ENCODE measurements at places on chromosomes 12 and 14.

DNA sequence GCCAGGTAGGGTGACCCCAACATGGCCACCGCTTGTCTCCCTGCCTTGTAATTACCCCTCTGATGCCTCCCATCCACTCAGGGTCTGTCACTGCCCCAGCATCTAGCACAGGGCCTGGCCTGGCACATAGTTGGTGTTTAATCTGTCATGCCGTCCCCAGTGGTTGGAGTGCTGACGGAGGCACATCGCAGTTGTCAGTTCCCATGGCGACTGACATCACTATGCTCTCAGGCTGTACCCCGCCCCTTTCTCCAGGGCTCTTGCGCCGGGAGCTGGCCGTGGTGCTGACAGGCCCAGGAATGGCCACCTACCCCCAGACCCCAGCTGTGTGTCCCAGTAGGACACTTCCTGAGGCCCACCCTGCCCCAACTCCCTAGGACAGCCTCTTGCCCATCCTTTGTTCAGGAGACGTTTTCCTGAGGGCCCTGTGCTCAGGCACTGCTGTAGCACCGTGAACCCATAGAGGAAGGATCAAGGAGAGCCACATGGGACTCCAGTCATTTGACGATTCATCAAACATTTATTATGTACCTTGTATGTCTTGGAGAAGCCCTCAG lies 23.0 kb downstream of the FAM222A start:
- no peaks in the 10 kb centered on the region for H3K27me3 ChIP-seq
- H3K4me3 ChIP-seq = no peak overlapping the region
- H3K4me1 ChIP-seq = no peaks in the 10 kb centered on the region
- no peak overlapping the region for H3K27ac ChIP-seq
- H3K36me3 ChIP-seq = no peaks in the 10 kb centered on the region
- DNase-seq = peak; percentile 14

- H3K4me3 ChIP-seq = no peak overlapping the region
- H3K27me3 ChIP-seq = no peaks in the 10 kb centered on the region
- H3K36me3 ChIP-seq = no peaks in the 10 kb centered on the region
- no peaks in the 10 kb centered on the region for H3K4me1 ChIP-seq
- H3K27ac ChIP-seq = no peak overlapping the region
Observed at GRCh38 chr12:56759263-56759908, 3.7 kb upstream of the HSD17B6 start.

DNA sequence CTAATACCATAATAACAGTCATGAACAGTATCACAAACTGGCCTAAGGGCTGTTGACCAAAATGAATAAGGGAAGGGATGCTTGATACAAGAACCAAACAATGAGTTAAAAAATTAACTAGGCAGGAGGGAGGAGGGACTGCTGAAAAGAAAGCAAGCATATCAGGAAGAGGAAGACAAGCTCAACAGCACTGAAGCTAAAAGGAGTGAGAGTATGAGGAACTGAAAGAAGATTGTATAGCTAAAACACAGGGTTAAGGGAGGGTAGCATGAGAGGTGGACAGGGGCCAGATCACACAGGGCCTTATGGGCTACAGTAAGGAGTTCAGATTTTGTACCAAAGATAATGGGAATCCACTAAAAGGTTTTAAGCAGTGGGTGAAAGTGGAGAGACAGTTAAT lies 34.1 kb downstream of the ITGA7 start:
- H3K4me3 ChIP-seq = no peak overlapping the region
- no peak overlapping the region for H3K27ac ChIP-seq
- no peaks in the 10 kb centered on the region for H3K36me3 ChIP-seq
- no peaks in the 10 kb centered on the region for H3K27me3 ChIP-seq

DNA sequence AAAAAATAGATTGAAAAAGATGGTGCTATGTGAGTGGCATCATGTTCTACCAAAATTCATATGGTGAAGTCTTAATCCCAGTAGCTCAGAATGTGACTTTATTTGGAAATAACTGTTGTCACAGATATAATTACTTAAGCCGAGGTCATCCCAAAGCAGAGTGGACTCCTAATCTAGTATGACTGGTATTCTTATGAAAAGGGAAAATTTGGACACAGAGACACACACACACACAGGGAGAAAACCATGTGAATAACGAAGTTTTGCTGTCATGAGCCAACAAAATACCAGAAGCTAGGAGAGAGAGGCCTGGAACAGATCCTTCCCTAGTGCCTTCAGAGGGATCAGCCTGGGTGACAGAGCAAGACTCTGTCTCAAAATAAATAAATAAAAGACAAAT lies 62.6 kb downstream of the FAR2 start:
- no peaks in the 10 kb centered on the region for H3K36me3 ChIP-seq
- no peak for DNase-seq
- H3K4me3 ChIP-seq = no peak overlapping the region
